ENCODE measurements at places on chromosomes 4 and X.
A peak's percentile ranks its signal among the peaks of the same experiment; 100 is the strongest.

DNA sequence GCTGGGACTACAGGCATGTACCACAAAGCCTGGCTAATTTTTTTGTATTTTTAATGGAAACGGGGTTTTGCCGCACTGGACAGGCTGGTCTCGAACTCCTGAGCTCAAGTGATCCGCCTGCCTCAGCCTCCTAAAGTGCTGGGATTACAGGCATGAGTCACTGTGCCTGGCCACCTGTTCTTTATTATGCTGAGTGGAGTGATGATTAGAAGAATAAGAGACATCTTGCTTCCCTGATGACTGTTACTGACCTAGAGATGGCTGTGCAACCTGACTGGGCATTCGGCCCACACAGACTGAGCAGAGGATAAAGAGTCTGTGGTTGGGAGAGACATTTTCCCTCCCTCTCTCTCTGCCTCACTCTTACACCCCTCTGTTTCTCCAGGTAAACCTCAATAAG lies 56.7 kb downstream of the SPINK2 start:
- H3K27me3 ChIP-seq: no peaks in the 10 kb centered on the region
- H3K4me1 ChIP-seq: no peaks in the 10 kb centered on the region
- no peaks in the 10 kb centered on the region for H3K36me3 ChIP-seq
- no peak for DNase-seq
- H3K4me3 ChIP-seq: no peak overlapping the region
- H3K27ac ChIP-seq: no peak overlapping the region

GRCh38 chr4:139560406-139561104 lies 4.5 kb upstream of the SETD7 start:
- H3K4me3 ChIP-seq: no peak overlapping the region
- H3K4me1 ChIP-seq: peaks cover 28% of the 10 kb centered on the region
- H3K27ac ChIP-seq: peak overlapping the region; percentile 50
- H3K27me3 ChIP-seq: no peaks in the 10 kb centered on the region

- no peak for DNase-seq
- H3K4me1 ChIP-seq: no peaks in the 10 kb centered on the region
- no peak overlapping the region for H3K27ac ChIP-seq
- H3K4me3 ChIP-seq: no peak overlapping the region
- no peaks in the 10 kb centered on the region for H3K27me3 ChIP-seq
Observed at GRCh38 chrX:15911734-15912550, 57.3 kb upstream of the AP1S2 start.

DNA sequence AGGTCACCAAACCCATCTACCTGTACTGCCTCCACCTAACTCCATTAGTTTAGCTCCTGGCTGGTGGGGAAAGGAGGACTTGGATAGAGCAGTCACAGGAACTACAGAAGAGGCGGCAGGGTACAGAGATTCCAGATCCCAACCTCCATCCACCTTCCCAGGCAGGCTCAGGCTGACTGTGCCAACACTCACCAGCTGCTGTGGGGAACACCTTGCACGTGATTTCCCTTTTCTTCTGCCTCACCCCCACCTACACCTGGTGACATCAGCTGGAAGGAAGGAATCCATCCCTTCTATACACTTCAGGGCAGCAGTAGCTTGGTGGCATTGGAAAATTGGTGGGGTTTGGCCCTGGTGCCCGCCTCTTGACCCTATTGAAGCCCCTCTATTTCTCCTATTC lies 41.5 kb downstream of the EFNB1 start:
- peak overlapping the region; percentile 66 for H3K27ac ChIP-seq
- H3K4me1 ChIP-seq: no peaks in the 10 kb centered on the region

GRCh38 chr4:61068745-61069144 lies 131.4 kb upstream of the ADGRL3 start:
- H3K36me3 ChIP-seq: no peaks in the 10 kb centered on the region
- H3K4me1 ChIP-seq: no peaks in the 10 kb centered on the region
- no peaks in the 10 kb centered on the region for H3K27me3 ChIP-seq
- DNase-seq: no peak

- H3K27me3 ChIP-seq: no peaks in the 10 kb centered on the region
- no peaks in the 10 kb centered on the region for H3K4me1 ChIP-seq
- H3K4me3 ChIP-seq: no peak overlapping the region
- no peak overlapping the region for H3K27ac ChIP-seq
- H3K36me3 ChIP-seq: no peaks in the 10 kb centered on the region
Observed at GRCh38 chr4:188037003-188037713, 41.6 kb downstream of the ZFP42 start.

DNA sequence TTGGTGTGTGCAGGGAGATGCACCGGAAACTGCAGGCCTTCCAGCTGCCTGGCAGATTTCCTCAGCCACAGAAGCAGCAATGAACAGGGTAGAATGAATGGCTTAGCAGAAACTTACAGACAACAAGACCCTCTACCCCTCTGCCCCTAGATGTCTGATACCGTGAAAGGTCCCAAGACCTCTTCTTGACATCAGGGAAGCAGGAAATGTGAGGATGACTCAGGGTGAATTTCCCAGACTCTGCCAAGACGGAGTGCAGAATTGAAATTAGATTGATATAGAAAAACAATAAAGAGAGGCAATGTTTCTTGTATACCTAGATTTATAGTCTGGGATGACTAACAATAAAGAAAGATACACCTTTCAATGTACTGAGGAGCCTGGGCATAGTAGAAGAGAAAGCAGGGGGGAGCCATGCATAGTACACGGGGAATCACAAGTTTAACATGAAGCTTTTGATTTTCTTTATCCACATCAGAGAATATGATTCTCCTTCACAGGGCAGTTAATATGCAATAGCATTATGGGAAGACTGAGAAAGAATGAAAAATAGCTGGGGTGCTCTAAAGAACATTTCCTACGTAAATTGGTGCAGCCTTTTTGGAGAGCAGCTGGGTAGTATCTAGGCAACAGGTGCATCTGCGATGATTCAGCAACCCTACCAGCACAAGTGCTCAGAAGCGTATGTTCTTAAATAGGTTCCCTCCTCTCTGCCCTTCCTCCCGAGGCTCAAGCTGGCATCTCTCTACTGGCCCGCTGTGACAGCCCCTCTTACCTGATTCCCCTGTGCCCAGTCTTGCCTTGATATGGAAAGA lies 18.3 kb upstream of the CXCR3 start:
- peaks cover 3% of the 10 kb centered on the region for H3K4me1 ChIP-seq
- H3K36me3 ChIP-seq: no peaks in the 10 kb centered on the region
- H3K27ac ChIP-seq: peak overlapping the region; percentile 31
- no peak overlapping the region for H3K4me3 ChIP-seq
- DNase-seq: peak; percentile 21
- no peaks in the 10 kb centered on the region for H3K27me3 ChIP-seq

GRCh38 chrX:134525086-134525792 lies 65.3 kb downstream of the HPRT1 start:
- no peaks in the 10 kb centered on the region for H3K36me3 ChIP-seq
- DNase-seq: no peak
- H3K27ac ChIP-seq: no peak overlapping the region
- no peaks in the 10 kb centered on the region for H3K4me1 ChIP-seq
- H3K4me3 ChIP-seq: no peak overlapping the region
- H3K27me3 ChIP-seq: no peaks in the 10 kb centered on the region

DNA sequence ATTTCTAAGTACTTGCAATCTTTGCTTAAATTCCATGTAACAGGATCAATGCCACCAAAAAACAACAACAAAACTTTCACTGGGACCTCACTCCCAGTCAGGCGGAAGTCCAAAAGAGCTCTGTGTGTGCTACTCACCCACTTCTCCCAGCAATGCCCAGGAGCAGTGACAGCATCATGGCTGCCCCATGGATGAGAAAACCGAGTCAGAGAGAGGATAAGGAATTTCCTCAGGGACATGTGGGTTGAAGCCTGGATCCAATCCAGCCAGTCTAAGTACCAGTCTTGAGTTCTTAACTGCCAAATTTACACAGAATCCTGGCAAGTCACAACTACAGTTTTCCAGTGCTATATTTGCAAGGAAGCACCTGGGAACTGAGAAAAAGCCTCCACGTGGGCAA lies 64.5 kb downstream of the STX18 start:
- H3K27me3 ChIP-seq: no peaks in the 10 kb centered on the region
- no peaks in the 10 kb centered on the region for H3K36me3 ChIP-seq
- no peaks in the 10 kb centered on the region for H3K4me1 ChIP-seq

DNA sequence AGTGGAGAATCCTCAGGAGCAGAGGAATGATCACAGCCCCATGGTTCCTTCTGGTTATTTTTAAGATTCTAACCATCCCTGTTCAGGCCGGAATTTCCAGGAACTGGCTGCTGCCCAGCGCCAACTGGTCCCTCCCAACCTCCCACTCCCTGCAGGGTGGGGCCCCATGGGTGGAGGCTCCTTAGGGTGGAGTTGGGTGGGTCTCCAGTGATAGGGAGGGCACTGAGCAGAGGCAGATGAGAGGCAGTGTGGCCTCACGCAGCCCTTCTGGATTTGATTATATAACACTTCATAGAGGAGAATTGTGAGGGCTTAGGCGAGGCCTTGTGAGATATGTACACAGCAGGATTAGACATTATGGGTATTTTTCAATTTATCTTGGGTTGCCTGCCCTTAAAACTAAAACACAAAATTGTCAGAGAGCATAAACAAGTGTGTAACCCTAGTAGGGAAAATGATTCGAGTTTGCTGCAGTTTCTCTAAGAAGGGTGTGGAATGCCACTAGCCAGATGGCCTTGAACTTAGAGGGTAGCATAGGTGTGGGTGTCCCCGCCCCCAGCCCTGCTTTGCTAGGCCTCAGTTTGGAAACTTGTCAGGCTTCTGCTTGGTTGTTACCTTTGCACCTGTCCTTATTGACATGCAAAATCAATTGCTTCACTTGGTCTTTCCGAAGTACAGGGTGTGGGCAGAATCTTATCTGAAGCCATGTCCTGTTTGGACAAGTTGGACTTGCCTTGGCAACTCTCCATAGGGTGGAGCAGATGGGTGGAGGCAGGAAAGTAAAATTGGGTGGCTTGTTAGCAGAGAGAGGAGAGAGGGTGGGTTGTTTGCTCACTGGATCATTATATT lies 9.4 kb downstream of the KLF3 start:
- peak; percentile 93 for DNase-seq
- no peak overlapping the region for H3K4me3 ChIP-seq
- H3K27ac ChIP-seq: peak overlapping the region; percentile 100

GRCh38 chr4:1683261-1683735 lies 815 bp downstream of the FAM53A start:
- no peaks in the 10 kb centered on the region for H3K36me3 ChIP-seq
- no peak for DNase-seq
- no peaks in the 10 kb centered on the region for H3K27me3 ChIP-seq

GRCh38 chr4:138401334-138401733 lies 159.2 kb upstream of the SLC7A11 start:
- H3K27ac ChIP-seq: no peak overlapping the region
- H3K27me3 ChIP-seq: no peaks in the 10 kb centered on the region
- H3K36me3 ChIP-seq: no peaks in the 10 kb centered on the region
- DNase-seq: no peak
- no peak overlapping the region for H3K4me3 ChIP-seq
- H3K4me1 ChIP-seq: peaks cover 3% of the 10 kb centered on the region

DNA sequence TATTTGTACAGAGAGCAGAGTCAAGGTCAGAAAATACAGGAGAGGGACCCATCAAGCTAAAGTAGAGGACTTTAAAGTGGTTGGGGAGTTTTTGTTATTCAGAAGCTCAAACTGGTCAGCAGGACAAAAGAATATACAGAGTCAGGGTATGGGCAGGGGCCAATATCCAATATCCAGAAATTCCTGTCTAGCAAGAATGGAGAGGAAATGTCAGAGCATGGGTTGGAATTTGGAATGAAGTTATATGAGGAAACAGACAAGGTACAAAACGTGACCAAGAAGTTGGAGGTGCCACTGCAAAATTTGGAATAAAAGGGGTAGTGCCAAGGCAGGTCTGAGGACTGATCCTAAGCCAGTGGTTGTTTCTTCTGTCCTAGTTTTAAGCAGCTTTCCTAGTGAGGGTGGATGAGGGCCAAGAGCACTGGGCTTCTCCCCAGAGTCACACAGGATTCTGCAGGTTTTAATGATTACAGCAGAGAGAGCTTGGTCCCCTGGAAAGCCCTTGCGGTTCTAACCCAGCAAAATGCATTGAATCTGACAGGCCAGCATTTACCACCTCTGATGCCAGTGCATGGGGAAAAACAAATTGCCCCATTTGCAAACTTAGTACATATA lies 304.7 kb upstream of the FTHL17 start:
- H3K27me3 ChIP-seq: no peaks in the 10 kb centered on the region
- DNase-seq: no peak
- no peaks in the 10 kb centered on the region for H3K4me1 ChIP-seq
- no peaks in the 10 kb centered on the region for H3K36me3 ChIP-seq

- no peak overlapping the region for H3K27ac ChIP-seq
- DNase-seq: peak; percentile 21
- no peaks in the 10 kb centered on the region for H3K27me3 ChIP-seq
- H3K36me3 ChIP-seq: no peaks in the 10 kb centered on the region
- no peak overlapping the region for H3K4me3 ChIP-seq
Observed at GRCh38 chrX:78029663-78030062, 60.2 kb upstream of the PGAM4 start.

GRCh38 chrX:137194164-137194563 lies 160.4 kb upstream of the GPR101 start:
- no peak overlapping the region for H3K27ac ChIP-seq
- H3K36me3 ChIP-seq: no peaks in the 10 kb centered on the region
- no peaks in the 10 kb centered on the region for H3K27me3 ChIP-seq

- H3K4me1 ChIP-seq: no peaks in the 10 kb centered on the region
- DNase-seq: no peak
- H3K27ac ChIP-seq: no peak overlapping the region
- no peaks in the 10 kb centered on the region for H3K27me3 ChIP-seq
- H3K36me3 ChIP-seq: no peaks in the 10 kb centered on the region
Observed at GRCh38 chr4:68074397-68074796, 55.3 kb downstream of the TMPRSS11F start.

- H3K27ac ChIP-seq: no peak overlapping the region
- no peaks in the 10 kb centered on the region for H3K4me1 ChIP-seq
- no peaks in the 10 kb centered on the region for H3K27me3 ChIP-seq
- H3K4me3 ChIP-seq: no peak overlapping the region
- no peak for DNase-seq
- no peaks in the 10 kb centered on the region for H3K36me3 ChIP-seq
Observed at GRCh38 chr4:88927420-88927819, 129.6 kb downstream of the FAM13A start.

- DNase-seq: no peak
- H3K27me3 ChIP-seq: no peaks in the 10 kb centered on the region
- H3K27ac ChIP-seq: peak overlapping the region; percentile 50
- no peaks in the 10 kb centered on the region for H3K4me1 ChIP-seq
Observed at GRCh38 chrX:106802063-106802387, 448 bp upstream of the TBC1D8B start.

DNA sequence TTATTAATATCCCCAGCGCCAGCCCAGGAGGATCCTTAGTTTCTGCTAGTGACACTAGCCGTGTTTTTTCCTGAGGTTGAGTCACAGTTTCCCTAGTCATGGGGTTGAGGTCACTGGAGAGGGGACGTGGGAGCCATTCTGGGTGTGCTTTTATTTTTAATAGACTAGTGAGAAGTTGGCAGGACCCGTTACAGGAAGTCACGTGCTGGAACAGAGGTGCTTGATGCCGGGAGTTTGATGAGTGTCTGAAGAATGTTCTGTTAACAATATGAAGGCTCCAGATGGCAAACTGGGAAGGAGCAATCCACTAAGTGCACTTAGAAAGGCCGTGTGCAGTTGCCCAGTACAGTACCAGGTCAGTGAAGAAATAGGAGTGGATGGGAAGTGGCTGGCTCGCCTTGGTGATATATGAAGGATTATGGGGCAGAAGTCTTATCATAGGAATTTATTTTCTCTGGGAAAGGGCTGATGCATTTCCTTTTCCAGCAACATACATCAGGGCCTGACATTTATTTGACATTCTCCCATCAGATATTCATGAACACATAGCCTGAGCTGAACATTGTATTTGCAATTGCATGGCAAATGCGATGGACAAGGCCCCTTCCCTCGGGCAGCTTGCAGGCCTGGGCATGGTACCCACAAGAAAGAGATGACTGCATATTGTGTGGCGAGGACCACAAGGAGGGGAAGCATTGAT lies 291.8 kb downstream of the FBXW7 start:
- H3K36me3 ChIP-seq: no peaks in the 10 kb centered on the region
- no peak overlapping the region for H3K4me3 ChIP-seq
- H3K4me1 ChIP-seq: no peaks in the 10 kb centered on the region
- H3K27me3 ChIP-seq: no peaks in the 10 kb centered on the region
- DNase-seq: no peak

Data from transverse colon (tissue), 4 donors.